ENCODE measurements at places on chromosomes 11 and 22.

GRCh38 chr11:4884361-4884760 is 2.7 kb downstream of the OR51T1 start:
- no peak for DNase-seq

DNA sequence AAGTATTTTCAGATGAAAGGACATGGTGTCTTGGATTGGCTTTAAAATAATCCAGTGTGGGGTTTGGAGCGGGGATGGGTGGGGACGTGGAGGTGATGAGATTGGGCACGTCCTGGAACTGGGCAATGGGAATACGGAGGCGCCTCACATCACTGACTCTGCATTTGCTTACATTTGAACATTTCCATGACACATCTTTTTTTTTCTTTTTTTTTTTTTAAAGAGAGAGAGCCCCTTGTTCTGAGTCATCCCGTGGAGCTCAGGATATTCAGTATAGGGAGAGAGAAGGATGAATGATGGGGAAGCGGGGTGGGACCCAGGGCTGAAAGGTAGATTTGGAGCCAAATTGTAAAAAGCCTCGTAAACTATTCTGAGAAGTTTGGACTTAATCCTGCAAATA is 142.7 kb downstream of the FBXO7 start:
- no peak for DNase-seq

GRCh38 chr11:32210556-32210955 is 119.7 kb downstream of the RCN1 start:
- peak; percentile 18 for DNase-seq

DNA sequence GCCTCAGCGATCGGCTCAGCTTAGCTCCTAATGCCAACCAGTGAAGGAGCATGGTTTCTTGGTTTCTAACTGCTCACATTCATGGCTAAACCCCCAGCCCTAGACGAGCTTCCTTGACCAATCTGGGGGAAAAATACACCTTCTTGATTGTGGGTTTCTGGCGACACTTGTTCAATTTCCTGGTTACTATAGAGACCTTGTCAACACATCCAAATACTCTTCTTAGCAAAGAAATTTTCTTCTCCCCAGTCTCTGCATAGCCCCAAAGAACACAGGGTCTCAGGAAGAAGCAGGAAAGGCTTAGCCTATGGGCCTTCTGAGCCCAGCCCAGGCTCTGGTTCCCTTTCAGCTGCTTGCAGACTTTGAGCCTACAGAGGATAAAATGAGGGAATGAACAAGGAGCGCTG is 88.5 kb upstream of the SYT13 start:
- no peak for DNase-seq

DNA sequence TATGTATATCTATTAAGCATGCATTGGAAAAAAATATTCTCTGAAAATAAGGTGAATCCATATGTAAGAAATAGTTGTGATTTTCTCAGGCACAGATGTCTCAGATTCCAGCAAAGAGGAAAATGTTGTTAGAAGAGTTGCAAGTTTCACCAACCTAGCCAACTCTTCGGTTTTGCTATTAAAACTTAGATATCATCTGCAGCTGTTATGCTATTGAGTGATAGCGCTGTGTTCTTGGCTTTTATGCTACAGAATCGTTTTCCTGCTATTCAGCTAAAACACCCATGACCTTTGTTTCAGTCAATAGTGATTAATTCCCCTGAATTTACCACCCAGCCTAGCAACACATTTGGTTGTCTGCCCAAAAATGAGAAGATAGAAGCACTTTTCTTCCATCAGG is 795.6 kb upstream of the ANO3 start:
- DNase-seq: no peak

- no peak for DNase-seq
Observed at GRCh38 chr11:96680211-96681018, 290.6 kb downstream of the JRKL start.

DNA sequence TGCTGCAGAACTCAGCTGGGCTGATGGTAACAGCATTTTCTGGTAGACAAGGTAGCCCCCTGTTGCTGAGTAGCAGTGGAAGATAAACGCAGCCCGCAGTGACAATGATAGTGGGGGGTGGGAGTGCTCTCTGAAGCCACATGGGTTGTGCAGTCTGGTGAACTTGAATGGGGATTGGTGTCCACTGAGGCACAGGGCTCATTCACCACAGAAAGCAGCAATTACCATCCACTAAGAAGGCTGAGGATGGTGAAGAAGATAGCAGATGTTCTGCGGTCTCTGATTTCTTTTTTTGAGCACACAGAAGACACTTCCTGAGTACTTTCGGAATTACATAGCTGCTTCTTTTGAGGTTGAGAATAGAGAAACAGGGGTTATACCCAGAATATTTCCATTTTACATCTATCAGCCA is 150.3 kb downstream of the LRRC4C start:
- no peak for DNase-seq

DNA sequence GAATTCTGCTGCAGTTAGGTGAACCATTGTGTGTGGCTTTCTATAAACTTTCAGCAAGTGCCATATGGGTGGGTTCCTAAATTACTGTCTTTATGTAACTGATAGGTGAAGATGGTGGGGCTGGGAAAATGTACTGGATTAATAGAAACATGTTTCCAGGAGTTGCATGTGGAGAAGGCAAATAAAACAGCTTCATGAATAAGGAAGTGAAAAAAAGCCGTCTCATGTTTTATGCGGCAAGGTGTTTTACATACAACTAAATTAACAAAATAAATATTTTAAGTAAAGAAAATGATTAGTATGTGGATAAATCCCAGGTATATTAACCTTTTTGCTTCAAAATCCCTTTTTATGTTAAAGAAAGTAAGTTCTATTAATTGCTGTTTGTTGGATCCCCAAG is 67.2 kb downstream of the EXT2 start:
- no peak for DNase-seq

DNA sequence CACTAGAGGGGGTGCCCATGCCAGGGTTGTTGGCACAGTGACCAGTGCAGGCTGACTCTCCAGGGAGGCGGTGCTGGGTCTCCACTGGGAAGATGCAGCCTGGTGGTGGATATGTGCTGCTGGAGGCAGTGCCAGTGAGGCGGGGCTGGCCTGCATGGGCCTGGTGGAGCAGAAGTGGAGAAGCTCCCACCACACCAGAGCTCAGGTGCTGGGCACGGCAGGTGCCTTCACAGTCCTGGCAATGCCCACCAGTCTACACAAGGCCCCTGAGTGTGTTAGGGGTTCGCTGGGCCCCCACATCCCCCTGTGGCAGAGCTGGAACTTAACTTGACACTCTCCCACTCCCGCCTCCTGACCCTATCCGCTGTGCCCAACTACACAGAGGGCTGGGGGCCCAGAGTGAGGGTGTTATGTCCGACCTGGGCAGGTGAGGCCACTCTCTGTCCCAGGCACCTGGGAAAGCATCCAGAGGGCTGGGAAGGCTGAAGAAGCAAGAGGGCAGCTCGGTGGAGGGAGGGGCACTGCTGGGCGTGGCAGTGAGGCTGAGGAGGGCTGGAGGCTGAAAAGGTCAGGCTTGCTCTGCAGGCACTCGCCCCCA is 102.4 kb upstream of the B3GAT1 start:
- no peak for DNase-seq

GRCh38 chr11:95515371-95515770 is 274.2 kb downstream of the FAM76B start:
- no peak for DNase-seq

DNA sequence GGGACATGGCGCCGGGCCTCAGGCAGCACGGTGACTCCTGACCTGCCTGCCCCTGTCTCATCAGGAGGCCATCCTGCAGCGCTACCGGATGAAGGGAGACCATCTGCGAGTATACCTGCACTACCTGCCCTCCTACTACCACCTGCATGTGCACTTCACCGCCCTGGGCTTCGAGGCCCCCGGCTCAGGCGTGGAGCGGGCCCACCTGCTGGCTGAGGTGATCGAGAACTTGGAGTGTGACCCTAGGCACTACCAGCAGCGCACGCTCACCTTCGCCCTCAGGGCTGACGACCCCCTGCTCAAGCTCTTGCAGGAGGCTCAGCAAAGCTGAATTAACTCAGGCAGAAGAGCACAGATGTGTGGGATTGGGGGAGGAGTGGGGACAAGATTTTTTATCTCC is 10.2 kb upstream of the ST3GAL4 start:
- DNase-seq: no peak

- peak; percentile 63 for DNase-seq
Observed at GRCh38 chr11:61482513-61482912, 26.0 kb upstream of the LRRC10B start.

GRCh38 chr22:43385770-43386641 is 25.8 kb upstream of the MPPED1 start:
- peak; percentile 89 for DNase-seq

- DNase-seq: no peak
Observed at GRCh38 chr11:132838627-132839026, 693.7 kb downstream of the OPCML start.

DNA sequence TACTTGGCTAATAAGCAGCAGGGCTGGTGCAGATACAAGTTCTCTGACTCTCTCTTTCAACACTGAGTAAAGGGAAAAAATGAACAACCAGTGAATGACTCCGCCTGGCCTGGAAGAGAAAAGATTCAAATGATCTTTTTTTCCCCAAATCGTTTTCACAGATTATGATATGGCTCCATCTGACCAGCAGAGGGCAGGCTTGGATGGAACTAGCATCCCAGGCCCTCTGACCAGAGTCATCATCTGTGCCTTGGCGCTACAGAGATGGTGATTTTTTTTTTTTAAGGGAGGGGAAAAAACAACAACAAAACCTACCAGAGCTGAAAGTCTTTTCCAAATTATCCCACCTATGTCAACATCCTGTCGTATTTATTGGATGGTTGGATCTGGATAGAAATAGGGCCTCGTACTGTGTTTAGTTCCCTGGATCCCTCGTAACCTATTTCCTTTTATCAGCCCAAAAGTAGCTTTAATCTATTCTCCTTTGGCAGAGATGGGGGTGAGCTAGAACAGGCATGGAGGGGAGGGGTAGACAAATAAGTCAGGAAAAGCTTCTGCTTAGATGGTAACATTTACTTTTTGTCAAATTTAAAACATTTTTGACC is 69.7 kb downstream of the PRSS23 start:
- peak; percentile 50 for DNase-seq

- DNase-seq: peak; percentile 60
Observed at GRCh38 chr22:27670701-27671412, 130.7 kb downstream of the MN1 start.

DNA sequence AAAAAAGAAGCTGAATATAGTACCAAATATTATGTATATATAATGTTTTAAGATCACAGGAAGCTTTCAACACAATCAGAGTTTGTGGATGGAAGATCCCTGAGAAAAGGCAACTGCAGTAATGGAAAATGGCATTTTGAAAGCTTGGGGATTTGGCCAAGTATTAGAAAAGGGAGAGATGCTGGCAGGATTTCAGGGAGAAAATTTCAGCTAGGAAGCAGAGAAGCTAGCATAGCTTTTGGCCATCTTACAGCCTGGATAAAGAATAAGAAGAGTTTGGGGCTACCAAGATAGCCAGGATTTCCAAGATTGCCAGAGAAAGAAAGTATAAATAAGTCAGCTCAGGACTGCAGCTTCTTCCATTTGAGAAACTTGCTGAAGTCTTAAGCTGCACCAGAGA is 440.8 kb upstream of the LUZP2 start:
- no peak for DNase-seq

DNA sequence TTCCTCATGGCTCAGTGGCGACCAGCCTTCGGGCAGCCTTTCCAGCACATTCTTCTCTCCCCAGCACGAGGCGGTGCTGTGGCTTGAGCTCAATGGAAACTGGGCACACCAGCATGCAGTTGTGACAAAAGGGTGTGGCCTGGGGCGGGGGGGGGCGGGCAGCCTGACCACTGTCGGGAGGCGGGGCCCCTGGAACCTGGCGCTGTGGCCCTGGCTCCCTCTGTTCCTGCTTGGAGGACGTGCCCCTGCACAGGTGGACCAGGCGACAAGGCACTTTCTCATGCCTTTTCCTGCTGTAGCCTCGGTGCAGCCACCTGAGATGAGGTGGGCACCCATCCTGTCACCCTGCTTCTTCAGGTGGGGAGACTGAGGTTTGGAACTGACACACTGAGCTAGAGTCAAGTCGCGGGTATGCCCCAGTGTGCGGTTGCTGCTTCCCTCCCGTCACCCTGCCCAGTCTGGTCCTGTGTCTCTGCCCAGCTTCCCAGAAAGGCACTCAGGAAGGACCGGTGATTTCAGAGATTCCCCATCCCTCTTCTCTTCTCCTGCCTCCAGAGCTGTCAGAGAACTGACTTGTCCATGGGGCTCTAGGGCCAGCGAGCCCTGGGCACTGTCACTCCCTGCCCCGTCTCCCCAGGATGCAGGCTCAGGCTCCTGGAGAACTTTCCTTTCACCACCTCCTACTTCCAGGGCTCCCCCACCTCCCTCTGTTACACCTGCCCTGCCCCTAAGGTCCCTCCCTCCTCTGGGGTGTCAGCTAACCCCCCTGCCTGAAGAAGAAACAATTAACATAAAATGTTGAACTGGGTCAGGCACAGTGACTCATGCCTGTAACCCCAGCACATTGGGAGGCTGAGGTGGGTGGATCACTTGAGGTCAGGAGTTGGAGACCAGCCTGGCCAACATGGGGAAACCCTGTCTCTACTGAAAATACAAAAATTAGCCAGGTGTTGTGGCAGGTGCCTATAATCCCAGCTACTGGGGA is 9.9 kb downstream of the B3GAT1 start:
- DNase-seq: no peak

- DNase-seq: no peak
Observed at GRCh38 chr22:25383278-25383820, 163.9 kb downstream of the CRYBB2 start.

DNA sequence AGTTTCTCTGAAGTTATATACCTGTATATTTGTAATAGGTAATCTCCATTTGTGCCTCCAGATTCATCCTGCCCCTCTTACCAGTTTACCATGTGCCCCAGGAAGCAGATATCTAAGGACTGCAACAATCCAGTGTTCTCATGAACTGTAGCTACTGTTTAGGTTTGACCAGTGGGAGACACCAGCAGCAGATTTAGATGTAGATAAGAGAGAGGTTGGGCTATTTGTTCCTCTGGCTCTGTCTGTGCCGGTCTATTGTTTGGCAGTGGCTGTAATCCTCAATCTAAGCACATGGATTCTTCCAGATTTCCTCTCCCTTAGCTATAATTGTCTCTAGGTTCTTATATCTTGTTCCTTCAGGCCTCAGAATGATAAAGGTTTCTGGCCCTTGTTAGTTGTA is 88.4 kb downstream of the ANO3 start:
- no peak for DNase-seq

- peak; percentile 98 for DNase-seq
Observed at GRCh38 chr22:38953577-38954413, 3.6 kb upstream of the APOBEC3A start.
